BJ (cell line): ENCODE measurements at places on chromosomes 1 and 21.

DNA sequence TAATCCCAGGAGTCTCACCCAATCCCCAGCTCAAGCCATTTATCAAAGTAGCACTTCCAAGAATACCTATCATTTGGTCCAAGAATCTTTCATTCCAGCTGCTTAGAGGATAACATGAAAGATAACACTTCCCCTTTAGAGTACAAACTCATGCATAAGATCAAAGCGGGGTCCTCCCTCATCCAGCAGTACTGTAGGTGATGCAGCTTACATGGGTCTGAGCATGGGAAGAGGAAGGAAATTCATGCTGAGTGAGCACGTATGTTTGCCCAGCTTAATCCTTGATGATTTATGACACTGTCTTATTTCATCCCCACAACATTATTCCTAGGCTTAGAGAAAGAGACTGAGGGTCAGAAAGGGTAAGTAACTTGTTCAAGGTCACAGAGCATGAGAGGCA lies 167.1 kb upstream of the GJB5 start:
- no peak for DNase-seq

- DNase-seq: no peak
These were observed 52.5 kb upstream of the SCYL3 start for GRCh38 chr1:169946206-169946605.

DNA sequence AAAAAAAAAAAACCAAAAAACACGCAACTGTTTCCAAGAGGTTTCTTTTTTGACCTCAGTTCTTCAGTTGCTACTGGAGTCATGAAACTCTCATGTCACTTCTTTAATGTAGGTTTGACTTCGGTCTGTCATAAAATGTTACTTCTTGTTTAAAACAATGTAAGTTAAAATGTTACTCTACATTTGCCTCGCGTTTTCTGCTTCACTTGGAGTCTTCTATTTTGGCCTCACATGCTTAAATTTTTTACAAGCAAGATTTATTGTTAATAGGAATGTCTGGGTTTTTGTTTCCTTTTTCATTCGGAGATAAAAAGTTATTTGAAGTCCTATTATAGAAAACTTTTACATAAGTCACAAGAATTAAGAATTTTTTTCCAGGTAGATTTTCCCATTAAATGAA lies 880.2 kb downstream of the LTN1 start:
- no peak for DNase-seq

- no peak for DNase-seq
These were observed 15.9 kb downstream of the PEA15 start for GRCh38 chr1:160221089-160221488.

- DNase-seq: no peak
These were observed 681.1 kb downstream of the LTN1 start for GRCh38 chr21:28311411-28312190.

- no peak for DNase-seq
These were observed 22.1 kb upstream of the IFNAR2 start for GRCh38 chr21:33207449-33208149.

DNA sequence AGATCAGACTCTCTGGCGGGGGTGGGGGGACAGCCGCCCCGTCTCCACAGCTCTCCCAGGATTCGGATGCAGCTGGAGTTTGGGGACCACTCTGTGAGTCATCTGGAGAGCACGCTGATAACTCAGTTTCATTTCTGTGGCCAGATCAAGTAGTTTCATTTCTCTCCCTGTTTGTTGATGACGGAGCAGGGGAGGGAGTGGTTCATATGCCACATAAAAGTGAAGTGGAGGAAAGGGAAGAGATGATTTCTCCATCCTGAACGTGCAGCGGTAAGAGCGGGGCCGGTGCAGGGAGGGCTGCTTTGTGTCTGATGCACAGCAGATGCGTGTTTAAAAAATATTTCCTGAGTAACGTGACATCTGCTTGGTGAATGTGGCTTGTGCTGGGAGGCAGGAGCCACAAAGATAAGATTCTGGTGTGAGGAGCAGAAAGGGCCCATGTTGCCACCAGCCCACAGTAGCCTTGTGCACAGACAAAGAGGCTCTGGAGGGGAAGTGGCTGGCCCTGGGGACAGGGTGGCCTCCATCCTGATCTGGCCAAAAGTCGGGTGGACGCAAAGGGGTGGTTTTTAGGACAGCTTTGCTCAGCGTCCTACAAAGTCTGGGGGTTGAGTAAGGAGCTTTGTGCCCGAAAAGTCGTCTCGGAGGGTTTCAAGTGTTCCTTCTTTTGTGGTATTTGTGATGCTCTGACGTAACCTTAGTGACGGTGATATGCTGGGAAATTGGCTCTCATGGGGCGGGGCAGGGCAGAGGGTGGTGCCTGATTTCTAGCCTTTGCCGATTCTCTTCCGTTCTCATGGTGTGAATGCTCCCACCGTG lies at the start of gene MX2:
Gene MX2 (plus strand): TSS at position 242 of the 819 bp plus-strand sequence. CDS start 14,880 bp downstream, outside the sequence.
- DNase-seq: peak; percentile 74

GRCh38 chr1:21628798-21629393 lies 40.3 kb downstream of the RAP1GAP start:
- DNase-seq: no peak

GRCh38 chr1:52904927-52905698 lies 16.4 kb downstream of the ECHDC2 start:
- DNase-seq: no peak

DNA sequence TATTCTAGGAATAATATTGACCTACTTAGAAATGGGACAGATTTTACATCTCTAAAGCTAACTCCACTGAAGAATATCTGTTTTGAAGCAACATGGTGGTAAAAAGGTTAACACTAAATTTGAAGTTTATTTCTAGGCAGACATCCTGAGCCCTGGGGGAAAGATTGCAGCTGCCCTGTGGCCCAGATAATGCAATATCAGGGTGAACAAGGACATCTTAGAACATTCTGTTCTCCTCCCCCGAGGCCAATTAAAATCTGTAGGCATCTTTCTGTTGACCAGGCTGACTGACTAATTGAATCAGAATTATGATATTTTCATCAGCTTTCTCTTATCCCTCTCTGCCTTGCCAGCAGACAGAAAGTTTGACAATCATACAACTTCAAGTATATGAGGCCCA lies 149.8 kb upstream of the DUSP10 start:
- DNase-seq: no peak

- DNase-seq: no peak
These were observed 24.8 kb upstream of the MYOCOS start for GRCh38 chr1:171597203-171597602.

DNA sequence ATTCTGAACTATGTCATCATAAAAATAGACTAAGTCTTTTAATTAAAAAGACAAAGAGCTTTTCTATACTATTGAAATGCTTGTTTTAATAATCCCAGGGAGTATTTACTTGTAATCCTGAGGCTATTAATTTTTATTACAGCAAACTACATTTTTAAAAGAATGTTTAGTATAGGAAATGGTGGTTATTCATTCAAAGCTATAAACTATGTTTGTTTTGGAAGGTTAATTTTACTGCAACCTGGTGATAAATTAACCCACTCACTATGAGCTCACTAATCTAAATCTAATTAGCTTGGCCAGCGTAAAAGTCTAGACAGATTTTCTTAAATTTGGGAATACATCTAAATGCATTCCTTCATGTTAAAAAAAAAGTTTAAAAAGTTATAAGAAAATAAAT lies 13.8 kb upstream of the EYA3 start:
- DNase-seq: no peak

- no peak for DNase-seq
These were observed 4.2 kb downstream of the LRRC71 start for GRCh38 chr1:156924478-156925153.

DNA sequence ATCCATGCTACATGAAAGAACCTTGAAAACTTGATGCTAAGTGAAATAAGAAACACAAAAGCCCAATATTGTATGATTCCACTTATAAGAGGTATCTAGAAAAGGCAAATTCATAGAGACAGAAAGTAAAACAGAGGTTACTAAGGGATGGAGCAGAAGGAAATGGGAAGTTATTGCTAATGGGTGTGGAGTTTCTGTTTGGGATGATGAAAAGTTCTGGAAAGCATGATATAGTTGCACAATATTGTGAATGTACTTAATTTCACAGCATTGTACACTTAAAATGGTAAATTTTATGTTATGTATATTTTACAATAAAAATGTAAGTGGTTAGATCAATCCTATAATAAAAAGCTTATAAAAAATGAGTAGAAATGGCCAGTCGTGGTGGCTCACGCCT lies 1.6 kb upstream of the NECAP2 start:
- no peak for DNase-seq

GRCh38 chr1:217896490-217896889 lies 265.3 kb downstream of the SPATA17 start:
- no peak for DNase-seq

DNA sequence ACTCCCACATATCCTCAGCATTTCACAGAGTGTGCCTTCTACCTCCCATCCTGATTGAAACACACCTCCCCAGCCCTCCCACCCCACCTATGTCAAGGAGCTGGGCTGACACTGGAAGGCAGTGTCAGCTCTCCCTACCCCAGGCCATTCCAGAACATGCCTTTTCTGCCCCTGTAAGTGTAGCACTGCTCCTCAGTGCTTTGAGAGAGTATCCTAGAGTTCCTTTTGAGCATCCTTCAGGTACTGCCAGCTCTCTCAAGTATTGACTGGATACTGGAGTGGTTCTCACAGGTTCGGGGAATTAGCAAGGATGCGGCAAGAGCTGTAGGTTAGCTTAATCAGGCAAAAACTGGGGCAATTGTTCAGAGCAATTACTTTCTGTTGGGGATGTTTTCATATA lies 21.8 kb downstream of the C1orf116 start:
- DNase-seq: no peak

GRCh38 chr1:5936126-5936525 lies 56.1 kb downstream of the NPHP4 start:
- DNase-seq: no peak

DNA sequence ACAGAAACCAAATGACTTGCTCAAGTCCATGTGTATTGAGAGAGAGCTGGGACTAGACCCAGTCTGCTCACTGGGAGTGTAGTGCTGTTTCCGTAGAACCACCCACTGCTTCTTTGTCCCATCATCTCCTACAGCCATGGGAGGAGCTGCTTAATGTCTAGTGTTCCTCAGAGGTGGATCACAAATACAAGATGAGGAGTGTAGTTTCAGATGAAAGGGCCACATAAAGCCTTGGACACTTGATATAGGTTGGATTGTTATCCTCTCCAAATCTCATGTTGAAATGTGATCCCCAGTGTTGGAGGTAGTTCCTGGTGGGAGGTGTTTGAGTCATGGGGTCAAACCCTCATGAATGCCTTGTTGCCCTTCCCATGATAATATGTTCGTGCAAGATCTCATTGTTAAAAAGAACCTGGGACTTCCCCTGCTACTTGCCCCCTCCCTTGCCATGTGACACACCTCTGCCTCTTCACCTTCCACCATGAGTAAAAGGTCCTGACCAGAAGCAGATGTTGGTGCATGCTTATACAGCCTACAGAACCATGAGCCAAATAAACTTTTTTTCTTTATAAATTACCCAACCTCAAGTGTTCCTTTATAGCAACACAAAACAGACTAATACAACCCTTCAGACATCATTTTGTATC lies 127.5 kb upstream of the DNAH14 start:
- no peak for DNase-seq

- no peak for DNase-seq
These were observed 2.2 kb upstream of the RHEX start for GRCh38 chr1:206050655-206051235.

DNA sequence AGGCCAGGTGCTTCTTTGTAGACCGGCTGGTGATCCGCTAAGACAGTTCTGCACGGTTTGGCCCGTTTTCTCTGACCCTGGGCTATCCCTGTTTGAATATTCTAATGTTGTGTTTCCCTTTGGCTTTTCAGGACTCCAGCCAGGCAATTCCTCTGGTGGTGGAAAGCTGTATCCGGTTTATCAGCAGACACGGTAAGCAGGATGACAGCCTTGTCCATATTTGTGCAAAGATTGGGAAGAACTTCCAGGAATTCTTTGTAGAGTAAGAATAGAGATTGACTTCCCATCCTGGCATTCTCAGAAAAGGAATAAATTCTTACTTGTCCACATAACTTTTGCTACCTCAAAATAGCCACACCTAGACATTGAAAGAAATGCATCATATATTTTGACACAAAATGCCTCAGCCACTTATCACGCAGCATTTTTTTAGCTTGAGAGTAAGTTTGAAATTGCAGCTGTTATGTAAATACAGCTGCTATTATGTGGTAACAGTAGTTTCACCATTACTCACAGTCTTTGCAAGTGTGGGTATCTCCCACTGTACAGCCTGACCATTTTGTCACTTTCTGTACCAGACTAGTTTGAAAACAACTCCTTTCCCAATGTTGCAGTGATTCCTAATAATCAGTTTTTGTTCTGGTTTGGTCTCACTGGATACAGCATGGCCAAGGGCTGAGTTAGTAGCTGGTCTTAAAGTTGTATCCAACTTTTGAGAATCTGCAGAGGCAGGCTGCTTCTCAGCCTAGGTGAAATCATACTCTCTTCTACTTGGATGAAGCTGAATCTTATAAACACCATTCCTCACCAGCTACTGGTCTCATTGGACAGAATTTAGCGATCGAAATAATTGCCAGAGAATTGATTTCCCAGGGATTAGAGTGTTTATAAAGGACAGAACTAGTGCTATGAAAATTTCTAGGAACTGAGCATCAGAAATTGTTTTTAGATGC lies 40.0 kb upstream of the IKBKE start:
- peak; percentile 48 for DNase-seq

GRCh38 chr1:8682573-8682972 lies 134.9 kb downstream of the RERE start:
- DNase-seq: no peak

DNA sequence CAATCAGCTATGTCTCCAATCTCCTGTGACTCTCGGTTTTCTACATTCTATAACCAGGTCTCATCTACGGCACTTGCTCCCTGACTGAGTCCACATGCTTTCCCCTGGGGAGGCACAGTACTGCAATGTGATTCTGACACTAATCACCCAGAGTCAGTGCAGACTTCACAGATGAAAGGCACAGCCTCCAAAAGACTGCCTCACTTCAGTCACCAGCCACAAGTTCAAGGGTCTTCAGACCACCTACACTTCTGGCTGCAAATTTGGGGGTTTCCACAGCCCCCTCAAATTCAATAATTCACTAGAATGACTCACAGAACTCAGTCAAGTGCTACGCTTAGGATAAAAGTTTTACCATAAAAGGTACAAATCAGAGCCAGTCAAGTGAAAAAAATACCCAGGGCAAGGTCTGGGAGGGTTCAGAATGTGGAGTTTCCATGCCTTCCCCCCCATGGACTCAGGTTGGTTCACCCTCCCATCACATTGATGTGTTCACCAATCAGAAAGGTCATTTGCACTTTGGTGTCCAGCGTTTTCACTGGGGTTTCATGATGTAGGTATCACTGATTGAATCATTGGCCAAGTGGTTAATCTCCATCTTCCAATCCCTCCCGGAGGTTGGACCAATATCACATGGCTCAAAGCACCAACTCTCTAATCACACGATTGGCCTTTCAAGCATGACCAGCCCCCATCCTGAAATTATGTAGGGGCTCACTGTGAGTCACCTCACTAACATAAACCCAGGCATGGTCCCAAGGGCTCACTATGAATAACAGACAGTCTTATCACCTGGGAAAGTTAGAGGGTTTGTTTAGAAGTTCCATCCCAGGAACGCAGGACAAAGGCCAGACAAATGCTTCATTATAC lies 182.9 kb upstream of the CAMK1G start:
- DNase-seq: no peak

GRCh38 chr1:21622466-21623315 lies 46.5 kb downstream of the RAP1GAP start:
- DNase-seq: no peak
